B cell (primary cell): ENCODE measurements at places on chromosomes 5 and 9.

DNA sequence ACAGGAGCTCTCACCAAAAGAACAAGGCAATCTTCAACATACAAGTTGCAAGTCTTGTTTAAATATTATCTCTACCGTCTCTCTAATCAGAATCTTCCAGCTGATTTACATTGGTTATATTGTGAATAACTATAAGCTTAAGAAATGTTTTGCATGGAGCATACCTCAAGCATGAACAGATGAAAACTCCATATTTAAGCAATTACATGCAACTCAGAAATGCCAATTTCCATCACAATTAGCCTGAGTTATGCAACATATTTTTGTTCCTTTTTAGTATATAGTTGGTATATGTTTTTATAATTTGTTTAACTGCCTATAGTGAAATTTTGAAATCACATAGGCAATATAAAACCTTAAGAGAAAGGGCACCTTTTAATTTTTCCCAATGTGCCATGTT is 142.5 kb downstream of the DENND1A start:
- no peaks in the 10 kb centered on the region for H3K36me3 ChIP-seq
- no peak for DNase-seq
- no peak overlapping the region for H3K4me3 ChIP-seq
- H3K27ac ChIP-seq = no peak overlapping the region

DNA sequence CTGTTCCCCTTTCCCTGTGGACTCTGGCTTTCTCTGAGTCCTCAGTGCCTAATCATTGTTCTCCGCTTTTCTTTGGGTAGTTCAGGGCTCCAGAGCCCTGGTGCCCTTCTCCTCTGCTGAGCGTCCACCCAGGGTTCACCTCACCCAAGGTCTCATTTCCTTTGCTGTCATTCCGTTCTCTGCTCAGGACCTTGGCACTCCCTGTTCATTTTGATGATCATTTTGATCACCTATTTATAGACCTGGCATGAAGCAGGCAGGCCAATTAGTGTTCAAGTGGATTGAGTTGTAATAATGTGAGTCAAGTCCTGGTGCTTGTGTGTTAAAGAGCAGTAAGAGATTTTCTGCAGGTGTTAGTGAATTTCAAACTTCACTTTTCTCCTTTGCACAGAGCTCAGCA is 3.6 kb downstream of the TRIO start:
- DNase-seq = no peak
- H3K27ac ChIP-seq = no peak overlapping the region
- peaks cover 62% of the 10 kb centered on the region for H3K4me1 ChIP-seq
- H3K27me3 ChIP-seq = no peaks in the 10 kb centered on the region
- H3K4me3 ChIP-seq = no peak overlapping the region

- DNase-seq = no peak
- no peak overlapping the region for H3K4me3 ChIP-seq
- no peaks in the 10 kb centered on the region for H3K36me3 ChIP-seq
- no peaks in the 10 kb centered on the region for H3K27me3 ChIP-seq
- no peak overlapping the region for H3K27ac ChIP-seq
These were observed 67.6 kb upstream of the TMC1 start for GRCh38 chr9:72453797-72454196.

GRCh38 chr5:77180167-77181081 is 30.1 kb upstream of the PDE8B start:
- peaks cover 3% of the 10 kb centered on the region for H3K27me3 ChIP-seq
- no peaks in the 10 kb centered on the region for H3K36me3 ChIP-seq
- H3K4me1 ChIP-seq = no peaks in the 10 kb centered on the region
- no peak overlapping the region for H3K4me3 ChIP-seq

DNA sequence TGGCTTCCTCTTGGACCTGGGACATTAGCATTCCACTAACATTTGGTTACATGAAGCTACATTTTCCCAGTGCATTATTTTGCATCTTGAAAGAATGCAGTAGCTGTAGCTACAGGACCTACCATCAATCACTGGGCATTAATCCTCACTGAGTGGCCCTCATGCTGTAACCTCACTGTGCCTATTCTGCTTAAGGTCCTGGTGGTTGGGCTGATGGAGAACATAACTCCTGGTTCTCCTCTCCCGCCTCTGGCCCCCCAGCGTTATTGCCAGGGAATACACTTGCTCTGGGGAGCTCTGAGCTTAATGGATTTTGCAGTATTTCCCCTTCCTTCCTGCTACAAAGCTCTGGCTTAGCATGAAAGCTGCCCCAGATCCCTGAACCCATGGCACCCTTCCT is 111.5 kb upstream of the EQTN start:
- H3K4me3 ChIP-seq = no peak overlapping the region
- H3K27me3 ChIP-seq = no peaks in the 10 kb centered on the region
- no peak for DNase-seq
- peaks cover under 1% of the 10 kb centered on the region for H3K4me1 ChIP-seq
- H3K27ac ChIP-seq = no peak overlapping the region

- H3K27ac ChIP-seq = no peak overlapping the region
- no peaks in the 10 kb centered on the region for H3K36me3 ChIP-seq
- DNase-seq = no peak
- H3K27me3 ChIP-seq = no peaks in the 10 kb centered on the region
- H3K4me3 ChIP-seq = no peak overlapping the region
These were observed 593.7 kb upstream of the KLF4 start for GRCh38 chr9:108083160-108083750.

- no peak overlapping the region for H3K4me3 ChIP-seq
- no peak for DNase-seq
- no peaks in the 10 kb centered on the region for H3K36me3 ChIP-seq
- no peaks in the 10 kb centered on the region for H3K4me1 ChIP-seq
- H3K27ac ChIP-seq = no peak overlapping the region
- peaks cover 10% of the 10 kb centered on the region for H3K27me3 ChIP-seq
These were observed 83.2 kb upstream of the BARHL1 start for GRCh38 chr9:132499251-132499650.

- no peak overlapping the region for H3K4me3 ChIP-seq
- H3K27ac ChIP-seq = no peak overlapping the region
- no peaks in the 10 kb centered on the region for H3K27me3 ChIP-seq
- H3K4me1 ChIP-seq = peaks cover 27% of the 10 kb centered on the region
These were observed 15.3 kb downstream of the PCDHGC5 start for GRCh38 chr5:141504216-141504615.

DNA sequence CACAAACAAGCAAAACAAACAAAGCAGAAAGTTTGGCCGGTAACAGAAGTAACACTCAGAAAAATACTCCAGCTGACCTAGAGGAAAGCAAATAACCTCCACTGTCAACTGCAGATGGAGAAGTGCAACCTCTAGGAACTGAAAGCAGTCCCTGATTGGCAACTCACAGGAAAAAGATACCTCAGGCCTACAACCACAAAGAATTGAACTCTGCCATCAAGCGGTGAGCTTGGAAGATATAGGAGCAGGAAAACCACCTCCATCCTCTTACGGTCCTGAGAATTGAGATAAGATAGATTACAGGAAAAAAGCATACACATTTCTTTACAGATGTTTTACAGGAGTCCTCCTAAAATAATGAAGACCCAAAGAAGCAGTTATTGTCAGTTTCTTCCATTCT is 184.5 kb downstream of the PDZD2 start:
- H3K36me3 ChIP-seq = no peaks in the 10 kb centered on the region
- no peaks in the 10 kb centered on the region for H3K27me3 ChIP-seq
- H3K27ac ChIP-seq = no peak overlapping the region
- no peaks in the 10 kb centered on the region for H3K4me1 ChIP-seq
- no peak overlapping the region for H3K4me3 ChIP-seq
- DNase-seq = no peak

DNA sequence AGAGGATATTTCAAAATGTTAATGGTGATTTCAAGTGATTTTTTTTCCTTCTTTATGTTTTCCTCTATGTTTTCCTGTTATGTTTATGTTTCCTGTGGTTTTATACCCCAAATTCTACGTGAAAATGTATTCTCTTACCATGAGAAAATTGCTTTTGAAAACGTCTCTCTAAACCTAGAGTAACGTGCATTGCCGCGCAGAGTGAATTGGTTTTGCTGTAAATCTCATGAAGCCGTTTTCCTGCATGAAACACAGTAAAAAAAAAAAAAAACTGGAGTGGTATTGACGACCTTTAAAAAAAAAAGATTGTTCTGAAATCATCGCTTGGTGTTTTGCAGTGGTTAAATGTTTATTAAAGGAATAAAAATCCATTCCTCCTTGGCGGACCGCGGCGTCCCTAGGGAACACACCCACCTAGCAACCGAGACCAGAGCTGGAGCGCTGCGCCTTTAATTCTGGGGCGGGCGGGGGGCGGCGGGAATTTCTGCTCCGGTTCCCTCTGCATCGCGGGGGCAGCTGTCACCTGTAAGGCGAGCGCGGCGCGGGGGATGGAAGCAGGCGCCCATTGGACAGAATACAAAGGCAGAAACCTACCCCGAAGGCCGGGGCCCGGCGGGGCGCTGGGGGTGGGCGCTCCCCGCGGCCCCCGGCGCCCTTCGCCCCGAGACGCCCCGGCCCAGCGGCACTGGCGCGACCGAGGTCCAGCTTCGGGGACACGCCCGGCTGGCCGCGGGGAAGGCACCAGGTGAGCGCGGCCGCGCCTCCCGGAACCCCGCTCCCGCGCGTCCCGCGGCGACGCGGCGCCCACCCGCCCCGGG is at the start of gene SOWAHA:
Gene SOWAHA (plus strand): TSS at position 522 of the 818 bp plus-strand sequence. CDS start 320 bp downstream, outside the sequence.
- H3K27me3 ChIP-seq = peaks cover 47% of the 10 kb centered on the region
- H3K4me3 ChIP-seq = peak within 1 kb of the TSS; percentile 50
- H3K36me3 ChIP-seq = no peaks in the 10 kb centered on the region

GRCh38 chr5:759111-759751 is 25.3 kb downstream of the ZDHHC11B start:
- no peaks in the 10 kb centered on the region for H3K36me3 ChIP-seq
- H3K4me1 ChIP-seq = no peaks in the 10 kb centered on the region
- H3K27ac ChIP-seq = no peak overlapping the region

DNA sequence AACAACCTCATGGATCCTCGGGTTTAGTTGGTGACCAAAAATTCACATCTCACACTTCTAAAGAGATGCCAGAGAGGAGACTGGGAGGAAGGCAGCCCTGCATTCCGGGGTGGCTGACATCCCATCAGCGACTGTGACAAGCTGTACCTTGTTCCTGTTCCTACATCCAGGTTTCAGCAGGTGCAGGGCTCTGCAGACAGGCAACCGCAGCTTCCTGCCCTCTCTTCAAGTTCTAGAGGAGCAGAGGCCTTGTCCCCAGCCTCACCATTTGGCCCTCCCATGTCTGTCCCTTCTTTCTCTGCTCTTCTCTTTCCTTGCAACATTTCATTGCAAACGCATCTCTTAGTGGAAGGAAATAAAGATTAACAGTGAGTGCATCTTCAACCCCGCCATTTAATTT is 454.6 kb downstream of the IRX1 start:
- no peak for DNase-seq
- no peaks in the 10 kb centered on the region for H3K27me3 ChIP-seq
- no peak overlapping the region for H3K4me3 ChIP-seq
- no peaks in the 10 kb centered on the region for H3K36me3 ChIP-seq
- no peaks in the 10 kb centered on the region for H3K4me1 ChIP-seq

- no peaks in the 10 kb centered on the region for H3K27me3 ChIP-seq
- no peak overlapping the region for H3K4me3 ChIP-seq
- H3K36me3 ChIP-seq = no peaks in the 10 kb centered on the region
These were observed 88.9 kb upstream of the PLPPR1 start for GRCh38 chr9:100939636-100940035.

DNA sequence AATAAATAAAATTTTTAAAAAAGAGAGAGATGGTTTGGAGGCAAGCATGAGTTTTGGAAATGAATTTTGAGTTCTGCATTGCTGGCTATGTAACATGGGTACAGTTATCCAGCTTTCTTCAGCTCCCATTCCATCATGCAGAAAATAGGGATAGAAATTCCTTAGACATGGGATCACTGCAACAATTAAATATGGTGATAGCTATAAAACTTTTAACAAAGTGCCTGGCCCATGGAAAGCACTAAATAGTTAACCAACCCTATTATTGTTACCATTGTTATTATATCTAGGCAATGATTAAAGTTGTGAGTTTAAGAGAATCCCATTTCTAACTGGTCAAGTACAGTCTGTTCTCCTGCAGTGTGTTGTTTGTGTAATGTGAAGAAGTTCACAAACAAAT is 115.4 kb upstream of the GAS1 start:
- H3K4me3 ChIP-seq = no peak overlapping the region
- H3K27me3 ChIP-seq = no peaks in the 10 kb centered on the region
- H3K36me3 ChIP-seq = no peaks in the 10 kb centered on the region
- DNase-seq = no peak
- no peaks in the 10 kb centered on the region for H3K4me1 ChIP-seq
- H3K27ac ChIP-seq = no peak overlapping the region

DNA sequence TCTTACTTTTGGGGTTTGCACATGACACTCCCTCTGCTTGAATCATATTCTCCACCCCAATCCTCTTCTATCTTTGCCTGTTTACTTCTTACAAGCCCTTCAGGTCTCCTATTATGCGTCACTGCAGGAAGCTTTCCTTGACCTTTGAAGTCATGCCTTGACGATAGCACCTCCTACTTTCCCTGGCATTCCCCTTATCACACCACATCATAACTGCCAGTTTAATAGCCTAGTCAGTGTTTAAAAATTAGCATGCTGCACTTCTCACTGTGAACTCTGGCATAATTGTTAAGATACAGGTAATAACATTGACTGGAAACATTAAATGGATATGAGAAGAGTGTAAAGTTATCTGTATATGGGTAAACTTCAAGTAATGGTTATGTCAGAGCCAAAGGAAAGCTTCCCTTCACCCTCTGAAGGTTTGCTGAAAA is 37.1 kb upstream of the CEP120 start:
- no peaks in the 10 kb centered on the region for H3K36me3 ChIP-seq
- no peaks in the 10 kb centered on the region for H3K27me3 ChIP-seq
- no peak for DNase-seq
- H3K4me1 ChIP-seq = no peaks in the 10 kb centered on the region

GRCh38 chr5:14741801-14742440 is 77.4 kb downstream of the OTULIN start:
- H3K27ac ChIP-seq = no peak overlapping the region
- H3K4me1 ChIP-seq = peaks cover 9% of the 10 kb centered on the region
- H3K27me3 ChIP-seq = no peaks in the 10 kb centered on the region
- no peak overlapping the region for H3K4me3 ChIP-seq
- DNase-seq = no peak
- peaks cover 15% of the 10 kb centered on the region for H3K36me3 ChIP-seq

DNA sequence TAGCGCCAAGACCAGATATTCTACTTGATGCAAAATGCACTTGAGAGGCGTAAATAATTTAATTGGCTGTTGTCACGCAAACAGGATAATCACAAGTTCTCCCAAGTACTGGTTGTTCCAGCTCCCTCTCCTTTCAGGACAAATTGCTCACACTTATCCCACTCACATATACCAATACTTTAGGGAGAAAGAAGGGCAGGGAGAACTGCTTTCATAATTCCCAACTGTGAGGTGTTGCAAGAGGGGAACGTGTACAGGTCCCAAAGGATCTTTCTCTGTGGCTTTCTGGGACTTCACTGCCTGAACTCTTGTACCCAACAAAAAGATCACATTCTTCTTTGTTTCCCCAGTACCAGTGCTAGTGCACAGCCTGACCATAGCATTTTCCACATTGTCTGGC is 21.5 kb upstream of the TGFBI start:
- no peak for DNase-seq
- H3K4me3 ChIP-seq = no peak overlapping the region
- no peak overlapping the region for H3K27ac ChIP-seq
- H3K36me3 ChIP-seq = no peaks in the 10 kb centered on the region

DNA sequence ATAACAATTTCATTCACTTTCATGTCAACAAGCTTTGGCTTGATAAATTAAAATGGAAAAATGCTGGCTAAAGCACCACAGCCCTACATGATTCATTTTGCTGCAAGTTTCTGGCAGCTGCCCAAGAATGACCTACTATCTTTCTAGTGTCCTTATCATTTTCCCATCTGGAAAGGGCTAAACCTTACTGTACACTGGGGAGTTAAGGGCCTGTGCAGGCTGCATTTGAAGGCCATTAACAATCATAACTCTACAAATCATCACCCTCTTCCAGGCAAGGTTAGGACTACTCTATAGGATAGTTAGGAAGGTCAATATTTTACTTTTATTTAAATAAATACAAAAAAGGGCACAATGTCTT is 579.7 kb upstream of the ZNF608 start:
- no peaks in the 10 kb centered on the region for H3K27me3 ChIP-seq
- H3K4me1 ChIP-seq = no peaks in the 10 kb centered on the region
- H3K4me3 ChIP-seq = no peak overlapping the region
- H3K36me3 ChIP-seq = no peaks in the 10 kb centered on the region
- no peak overlapping the region for H3K27ac ChIP-seq
- no peak for DNase-seq
